NCI-H1105 (cell line): ENCODE measurements at places on chromosomes 7 and 10.

- DNase-seq, result no peak
Measured at GRCh38 chr10:75061709-75062505, 49.5 kb upstream of the SAMD8 start.

DNA sequence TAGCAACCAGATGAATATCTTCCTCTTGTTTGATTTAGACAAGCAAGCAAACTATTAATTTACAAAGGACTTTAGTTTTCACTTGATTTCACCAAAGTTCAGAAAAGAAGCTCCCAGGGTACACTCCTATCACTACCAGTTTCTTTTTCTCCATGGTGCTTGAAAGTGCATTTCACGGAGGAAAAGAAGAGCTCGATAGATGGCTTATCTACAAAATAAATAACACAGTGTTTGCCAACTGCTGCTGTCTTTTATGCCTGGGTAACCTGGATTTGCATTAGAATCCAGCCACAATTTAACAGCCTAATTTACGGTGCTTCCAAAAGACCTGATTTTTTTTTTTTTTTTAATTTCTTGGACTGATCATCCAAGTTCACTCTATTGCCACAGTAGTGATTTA lies 275.7 kb downstream of the GPR37 start:
- peak; percentile 28 for DNase-seq

DNA sequence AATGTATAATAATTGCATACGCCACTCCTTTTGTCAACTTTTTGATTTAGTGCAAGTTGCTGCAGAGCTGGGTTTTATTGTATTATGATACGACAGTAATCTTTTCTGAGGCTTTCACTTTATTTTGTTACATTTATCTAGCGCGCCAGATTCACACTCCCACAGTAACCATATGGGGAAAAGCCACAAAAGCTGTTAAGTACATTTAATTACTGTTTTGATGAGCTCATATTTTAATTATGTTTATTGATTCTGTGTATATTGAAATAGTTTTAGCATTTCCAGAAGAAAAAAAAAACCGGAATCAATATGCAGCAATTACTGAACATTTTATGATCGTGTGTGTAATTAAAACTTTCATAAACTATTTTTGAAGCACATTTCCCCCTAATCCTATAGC lies 118.5 kb downstream of the RAB11FIP2 start:
- DNase-seq, result no peak

DNA sequence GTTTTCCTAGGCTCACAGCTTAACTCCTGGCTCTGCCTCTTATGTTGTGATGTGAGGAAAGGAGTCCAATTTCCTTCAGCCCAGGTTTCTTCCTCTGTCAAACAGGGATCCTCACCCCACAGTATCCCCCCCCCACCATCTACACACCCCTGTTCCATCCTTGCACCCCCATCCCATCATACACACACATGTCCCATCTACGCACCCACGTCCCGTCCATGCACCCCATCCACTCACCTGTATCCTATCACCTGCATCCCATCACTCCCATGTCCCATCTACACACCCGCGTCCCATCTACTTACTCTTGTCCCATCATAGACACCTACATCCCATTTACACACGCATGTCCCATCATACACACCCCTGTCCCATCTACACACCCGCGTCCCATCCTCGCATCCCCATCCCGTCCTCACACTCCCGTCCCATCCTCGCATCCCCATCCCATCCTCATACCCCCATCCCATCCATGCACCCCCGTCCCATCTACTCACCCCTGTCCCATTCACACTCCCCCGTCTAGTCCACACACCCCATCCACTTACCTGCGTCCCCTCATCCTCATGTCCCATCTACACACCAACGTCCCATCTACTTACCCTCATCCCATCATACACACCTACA lies 117.3 kb downstream of the TRRAP start:
- no peak for DNase-seq

- DNase-seq, result no peak
Measured at GRCh38 chr10:59741583-59741982, 11.7 kb downstream of the MRLN start.

GRCh38 chr10:12717981-12718707 lies 283.4 kb downstream of the CCDC3 start:
- no peak for DNase-seq

GRCh38 chr10:91643700-91644099 lies 10.8 kb upstream of the PPP1R3C start:
- no peak for DNase-seq

- no peak for DNase-seq
Measured at GRCh38 chr7:137276189-137276588, 67.3 kb downstream of the PTN start.

- DNase-seq, result no peak
Measured at GRCh38 chr7:7829667-7830066, 111.3 kb upstream of the RPA3 start.

DNA sequence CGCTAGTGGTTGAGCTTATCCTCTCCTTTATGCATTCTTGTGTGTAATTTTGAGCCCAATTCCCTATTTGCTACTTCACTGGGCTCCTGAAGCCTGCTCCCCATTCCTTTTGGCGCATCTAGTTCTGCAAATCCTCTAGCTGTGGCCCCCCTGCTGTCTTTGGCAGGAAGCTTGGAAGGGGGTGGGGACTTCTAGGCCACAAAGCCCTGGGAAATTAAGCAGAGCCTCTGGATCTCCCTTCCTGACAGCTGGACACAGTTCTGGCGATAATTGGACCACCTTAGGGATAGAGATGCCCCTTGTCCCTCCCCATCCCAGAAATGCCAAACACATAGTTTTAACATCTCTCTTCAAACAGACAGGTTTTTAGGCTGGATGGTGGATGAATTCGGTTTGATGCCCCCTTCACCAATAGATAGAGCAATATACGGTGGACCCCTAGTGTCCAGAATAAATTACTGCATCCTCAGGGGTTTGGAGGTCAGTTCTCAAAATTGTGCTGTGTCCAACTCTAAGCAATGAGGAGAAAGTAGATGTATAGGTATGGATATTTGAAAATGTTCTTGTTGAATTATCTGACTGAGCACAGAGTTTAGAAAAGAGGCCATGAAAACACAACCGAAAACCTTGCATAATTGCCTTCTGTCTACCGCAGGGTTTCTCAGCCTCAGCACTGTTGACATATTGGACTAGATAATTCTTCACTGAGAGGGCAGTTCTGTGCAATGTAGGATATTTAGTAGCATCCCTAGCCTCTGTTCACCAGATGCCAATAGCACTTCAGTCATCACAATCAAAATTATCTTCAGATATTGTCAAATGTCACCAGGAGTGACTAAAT lies 75.5 kb downstream of the PAPSS2 start:
- DNase-seq, result peak; percentile 2

DNA sequence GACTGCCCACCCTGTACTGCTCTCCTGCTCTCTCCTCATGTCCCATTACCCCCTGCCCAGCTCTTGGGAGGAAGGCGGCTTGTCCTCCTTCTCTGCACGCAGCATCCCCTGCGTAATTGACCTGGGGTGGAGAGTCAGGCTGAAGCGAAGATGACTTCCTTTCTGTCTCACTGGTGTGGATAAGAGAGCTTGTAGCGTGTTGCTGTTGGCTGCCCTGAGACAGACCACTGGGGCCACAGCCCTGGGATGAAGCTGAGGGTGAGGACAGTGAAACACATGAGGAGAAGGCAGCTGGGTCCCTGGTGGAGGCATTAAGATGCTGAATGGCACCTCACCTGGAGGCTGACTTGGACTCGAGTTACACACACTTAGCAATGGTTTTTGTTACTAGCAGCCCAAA lies 310.3 kb upstream of the ZNF32 start:
- DNase-seq, result no peak

- DNase-seq, result no peak
Measured at GRCh38 chr10:75971402-75972211, 540.2 kb downstream of the LRMDA start.

GRCh38 chr10:78383378-78384048 lies 349.9 kb downstream of the RPS24 start:
- no peak for DNase-seq

GRCh38 chr7:159122276-159122675 lies 22.4 kb downstream of the VIPR2 start:
- DNase-seq, result no peak

- DNase-seq, result no peak
Measured at GRCh38 chr7:130156140-130156539, 49.1 kb downstream of the TMEM209 start.

DNA sequence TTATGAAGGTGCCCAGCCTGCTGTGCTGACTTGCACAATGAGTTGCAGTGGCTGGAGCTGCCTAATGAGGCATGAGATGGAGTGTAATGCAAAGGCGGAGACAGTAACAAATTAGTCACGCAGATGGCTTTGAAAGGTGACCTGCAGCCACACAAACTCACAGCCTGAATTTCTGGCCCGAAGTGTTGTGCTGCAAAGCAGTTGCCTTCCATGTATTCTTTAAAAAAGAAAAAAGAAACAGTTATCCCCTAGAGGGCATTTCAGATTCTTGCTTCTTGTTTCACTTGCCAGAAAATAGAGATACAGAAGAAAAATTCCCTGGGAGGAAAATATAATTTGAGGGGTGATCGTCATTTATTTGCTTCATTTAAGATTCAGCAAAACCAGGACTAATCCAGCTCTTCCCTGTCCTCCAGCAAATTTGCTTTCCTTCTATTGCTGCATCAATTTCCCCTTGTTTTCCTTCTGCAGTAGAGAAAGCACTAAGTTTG lies 239.9 kb downstream of the ADRA2A start:
- DNase-seq, result no peak

DNA sequence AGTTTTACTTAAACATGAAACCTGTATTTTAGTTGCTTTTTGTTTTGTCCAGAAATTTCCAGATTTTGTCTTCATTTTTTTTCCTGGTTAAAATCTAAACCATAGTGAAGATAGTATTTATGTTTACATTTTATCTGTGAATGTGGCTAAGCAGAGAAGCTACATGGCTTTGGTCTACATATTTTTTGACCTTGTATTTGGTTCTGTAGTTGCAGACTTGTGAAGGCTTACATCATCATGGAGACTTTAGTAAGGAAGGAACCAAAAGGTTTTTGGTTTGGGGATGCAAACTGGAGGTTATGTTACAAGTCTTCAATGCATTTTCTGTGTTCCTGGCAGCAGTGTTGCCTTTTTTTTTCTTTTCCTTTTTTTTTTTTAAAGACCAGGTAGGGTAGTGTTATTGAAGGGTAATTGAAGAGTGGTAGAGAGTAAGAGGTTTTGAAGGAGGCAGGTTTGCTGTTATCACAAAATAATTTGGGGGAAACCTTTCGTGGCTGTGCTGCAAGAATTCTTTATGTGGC lies 30.9 kb upstream of the VDAC2 start:
- no peak for DNase-seq
